ENCODE measurements at places on chromosomes 7 and 10. TPM values are rescaled to one million over a fixed set of nuclear protein-coding genes. Genes with fewer than 3 reads are reported as not detected.

Gene UCMA
- not detected for polyA plus RNA-seq

Gene ZP3
- polyA plus RNA-seq: 4.5 TPM

Gene SFRP5
- 5.0 TPM for polyA plus RNA-seq

Gene WEE2
- 0.20 TPM for polyA plus RNA-seq

- peak; percentile 47 for DNase-seq
These were observed 34.5 kb downstream of the LHPP start for GRCh38 chr10:124496150-124496549.

DNA sequence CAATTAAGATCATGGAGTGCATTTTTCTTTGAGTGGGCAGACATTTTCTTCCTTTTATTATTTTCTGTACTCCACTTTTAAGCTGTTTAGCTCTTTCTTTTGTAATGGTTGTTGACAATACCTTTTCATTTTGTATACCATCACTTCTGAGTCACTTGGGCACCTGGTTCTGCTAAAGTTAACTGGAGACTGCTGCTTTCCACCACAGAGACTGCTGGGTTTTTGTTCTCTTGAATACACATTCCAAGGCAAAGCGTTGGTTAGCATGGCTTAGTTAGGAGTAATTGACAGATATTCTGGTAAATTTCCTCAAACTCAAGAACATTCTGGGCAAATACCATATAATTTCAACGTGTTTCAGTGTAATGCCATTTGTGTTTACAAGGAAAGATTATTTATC, 541.9 kb upstream of the CELF2 start:
- DNase-seq: no peak

DNA sequence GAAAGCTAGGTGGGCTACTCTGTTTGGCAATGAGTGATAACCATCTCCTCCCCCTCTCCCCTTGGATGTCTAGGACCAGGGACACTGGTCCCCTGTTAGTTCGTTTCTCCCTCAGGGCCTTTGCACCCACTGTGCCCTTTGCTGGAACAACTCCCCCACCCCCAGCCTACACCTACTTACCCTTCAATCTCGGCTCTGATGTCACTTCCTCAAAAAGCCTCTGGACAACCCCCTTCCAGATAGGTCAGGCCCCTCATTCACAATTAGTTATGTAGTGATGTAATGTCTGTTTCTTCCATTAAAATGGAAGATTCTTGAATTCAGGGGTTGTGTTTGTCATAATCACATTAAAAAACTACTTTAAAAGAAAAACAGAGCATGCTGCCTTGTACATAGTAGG, 152.9 kb downstream of the SNX10 start:
- no peak for DNase-seq

GRCh38 chr10:26799342-26799741, 61.4 kb downstream of the ABI1 start:
- DNase-seq: no peak

GRCh38 chr10:132570771-132571649, 33.4 kb downstream of the INPP5A start:
- DNase-seq: no peak

Data from sigmoid colon (tissue), 7 donors.